ENCODE measurements at places on chromosomes 1 and 21. TPM values are rescaled to one million over a fixed set of nuclear protein-coding genes. Genes with fewer than 3 reads are reported as not detected.

CFHR1 gene
- not detected for total RNA-seq

DNA sequence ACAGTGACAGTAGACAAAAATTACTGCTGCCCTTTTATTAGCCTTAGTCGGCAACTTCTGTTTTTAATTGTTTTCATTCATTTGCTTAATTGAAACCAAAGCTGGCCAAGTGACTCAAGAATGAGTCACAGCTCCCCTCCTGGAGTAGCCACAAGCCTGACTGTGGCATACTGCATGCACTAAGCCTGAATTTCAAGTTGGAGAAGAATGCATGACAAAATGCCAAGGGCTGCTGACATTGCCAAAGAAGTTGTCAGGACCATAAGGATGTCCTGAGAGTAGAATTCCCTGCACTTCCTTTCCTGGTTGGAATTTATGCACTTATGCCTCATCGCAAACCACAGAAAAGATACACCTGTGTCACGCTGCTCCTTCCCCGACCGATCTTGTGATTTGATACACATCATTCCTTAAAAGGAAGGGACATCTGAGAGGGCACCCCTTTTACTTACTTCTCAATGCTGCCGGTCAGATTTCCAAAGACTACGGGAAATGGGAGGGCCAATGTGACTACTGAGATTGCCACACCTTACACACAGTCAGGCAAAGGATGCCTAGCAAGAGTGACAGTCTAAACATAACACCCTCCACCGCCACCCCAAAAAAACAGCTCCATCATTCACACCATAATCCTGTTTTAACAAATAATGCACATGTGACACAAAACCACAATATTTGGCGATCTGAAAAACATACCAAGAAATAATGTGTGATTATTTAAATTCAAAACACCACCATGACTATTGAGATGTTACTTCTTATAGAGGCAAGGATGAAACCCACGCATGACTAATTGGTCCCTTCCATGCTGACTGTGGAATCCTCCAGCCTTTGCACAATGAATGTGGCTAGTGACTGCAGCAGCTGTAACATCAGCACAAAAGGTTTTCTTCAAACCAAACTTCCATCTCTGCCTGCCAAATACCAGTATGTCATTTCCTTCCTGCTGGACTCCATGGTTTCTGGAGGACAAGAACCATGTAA, 28.2 kb downstream of the VAV3 start:
- peak; percentile 70 for DNase-seq

DNA sequence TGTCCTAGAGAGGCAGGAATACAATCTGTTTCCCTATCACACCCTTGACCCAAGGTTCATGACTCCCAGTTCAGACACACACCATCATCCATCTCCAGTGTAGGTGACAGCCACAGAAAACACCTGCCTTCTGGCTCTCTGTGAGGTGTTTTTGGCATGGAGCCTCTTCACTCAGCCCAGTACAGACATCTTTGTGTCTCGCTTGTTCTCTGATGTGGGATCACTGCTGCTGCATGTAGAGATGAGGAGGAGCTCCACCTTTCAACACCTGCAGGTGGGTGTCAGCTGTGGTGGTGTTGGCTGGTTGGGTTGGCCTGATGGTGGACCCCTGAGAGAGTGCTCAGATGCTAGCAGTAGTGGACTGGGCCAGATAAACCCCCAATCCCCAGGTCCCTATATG, 916.7 kb upstream of the B3GALT2 start:
- no peak for DNase-seq

UTS2 gene
- total RNA-seq, result not detected

RNF186 gene
- not detected for total RNA-seq

DNAJC8 gene
- 63.7 TPM for total RNA-seq

SPRR2G gene
- total RNA-seq, result not detected

GRCh38 chr1:248393050-248393449, 9.8 kb upstream of the OR2T1 start:
- DNase-seq, result no peak

SSU72 gene
- total RNA-seq, result 138 TPM

HOOK1 gene
- total RNA-seq, result 17.6 TPM

- no peak for DNase-seq
Measured at GRCh38 chr1:112312315-112312714, 83.7 kb upstream of the CTTNBP2NL start.

DNA sequence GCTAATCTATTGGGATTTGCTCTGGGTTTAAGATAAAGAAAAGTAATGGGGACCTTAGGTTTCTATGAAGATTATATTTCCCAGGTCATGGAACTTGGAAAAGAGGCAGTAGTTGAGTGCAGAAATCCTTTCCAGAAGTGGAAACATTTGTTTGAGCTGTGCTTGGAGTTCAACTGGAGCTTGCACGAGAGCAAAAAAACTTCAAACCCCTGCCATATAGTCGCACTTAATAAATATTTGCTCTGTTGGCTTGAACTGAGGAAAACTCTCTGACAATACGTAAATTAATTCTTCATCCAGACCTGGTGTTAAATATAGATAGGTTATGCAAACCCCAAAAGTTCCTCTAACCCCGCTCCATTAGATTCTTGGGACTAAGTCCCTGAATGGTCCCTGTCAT, 52.8 kb upstream of the COL24A1 start:
- DNase-seq, result no peak

DNA sequence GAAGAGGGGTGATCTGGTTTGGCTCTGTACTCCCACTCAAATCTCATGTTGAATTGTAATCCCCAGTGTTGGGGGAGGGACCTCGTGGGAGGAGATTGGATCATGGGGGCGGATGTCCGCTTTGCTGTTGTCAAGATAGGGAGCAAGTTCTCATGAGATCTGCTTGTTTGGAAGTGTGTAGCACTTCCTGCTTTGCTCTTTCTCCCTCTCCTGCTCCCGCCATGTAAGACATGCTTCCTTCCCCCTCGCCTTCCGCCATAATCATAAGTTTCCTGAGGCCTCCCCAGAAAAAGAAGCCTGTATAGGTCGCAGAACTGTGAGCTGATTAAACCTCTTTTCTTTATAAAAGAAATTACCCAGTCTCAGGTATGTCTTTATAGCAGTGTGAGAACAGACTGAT, 27.9 kb downstream of the MYOM3 start:
- DNase-seq, result no peak

GRCh38 chr1:155086128-155086741, 7.6 kb downstream of the EFNA3 start:
- peak; percentile 90 for DNase-seq

DNA sequence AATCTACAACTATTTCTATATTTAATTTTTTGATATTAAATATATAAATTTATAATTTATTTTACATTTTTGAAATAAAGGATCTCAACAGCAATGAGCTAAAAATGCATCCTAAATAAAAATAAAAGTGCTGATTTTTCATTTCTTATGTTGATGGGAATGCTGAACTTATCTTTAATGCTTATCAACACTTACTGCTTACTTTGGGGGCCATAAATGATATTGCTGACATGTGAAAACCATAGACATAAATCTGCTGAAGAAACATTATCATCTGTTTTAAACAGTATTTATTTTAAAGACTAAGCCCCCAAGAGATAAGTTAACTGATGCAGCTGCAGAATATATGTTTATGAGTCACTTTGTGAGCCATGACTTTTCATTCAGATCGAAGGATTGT, 594.1 kb upstream of the PKN2 start:
- no peak for DNase-seq

FAM3B gene
- total RNA-seq, result not detected

- peak; percentile 76 for DNase-seq
Measured at GRCh38 chr21:23968722-23969647, 1638.3 kb downstream of the MRPL39 start.

DNA sequence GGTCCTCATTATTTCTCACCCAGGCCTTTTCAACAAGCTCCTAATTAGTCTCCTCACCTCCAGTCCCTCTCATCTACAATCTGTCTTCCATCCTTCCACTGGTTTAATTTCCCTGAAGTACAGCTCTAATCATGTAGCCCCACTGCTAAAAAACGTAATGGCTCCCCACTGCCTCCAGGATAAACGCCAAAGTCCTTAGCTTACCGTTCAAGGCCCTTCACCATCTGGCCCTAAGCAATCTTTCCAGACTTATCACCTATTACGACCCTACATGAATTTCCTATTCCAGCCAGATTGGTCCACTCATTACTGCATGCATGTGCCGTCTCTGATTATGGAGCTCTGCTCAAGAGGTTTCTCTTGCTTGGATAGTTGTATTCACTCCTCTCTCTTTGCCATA, 83.1 kb upstream of the DAB1 start:
- no peak for DNase-seq
